ENCODE measurements at places on chromosomes 7 and 10.

DNA sequence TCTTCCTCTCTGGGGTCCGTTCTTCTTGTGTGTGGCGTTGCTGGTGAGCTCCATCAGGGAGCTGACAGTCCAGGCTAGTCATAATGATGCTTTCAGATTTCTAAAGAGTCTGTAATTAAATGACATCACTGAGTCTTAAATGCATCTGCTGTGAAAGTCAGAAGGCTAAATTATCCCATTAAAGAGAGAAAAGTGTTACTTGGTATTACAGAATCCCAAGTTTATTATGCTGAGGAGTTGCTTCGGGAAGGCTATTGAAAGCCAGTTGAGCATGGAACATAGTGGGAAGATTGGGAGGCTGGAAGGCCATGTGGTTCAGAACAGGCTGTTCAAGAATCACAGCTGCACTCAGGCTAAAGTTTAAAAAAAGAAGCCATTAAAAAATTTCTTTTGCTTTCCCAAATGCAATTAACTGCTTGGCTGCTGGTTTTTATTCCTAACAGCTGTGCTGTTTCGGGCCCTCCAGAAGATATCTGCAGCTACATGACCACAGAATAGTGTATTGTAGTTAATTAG is 342.6 kb upstream of the LRGUK start:
- DNase-seq = no peak

DNA sequence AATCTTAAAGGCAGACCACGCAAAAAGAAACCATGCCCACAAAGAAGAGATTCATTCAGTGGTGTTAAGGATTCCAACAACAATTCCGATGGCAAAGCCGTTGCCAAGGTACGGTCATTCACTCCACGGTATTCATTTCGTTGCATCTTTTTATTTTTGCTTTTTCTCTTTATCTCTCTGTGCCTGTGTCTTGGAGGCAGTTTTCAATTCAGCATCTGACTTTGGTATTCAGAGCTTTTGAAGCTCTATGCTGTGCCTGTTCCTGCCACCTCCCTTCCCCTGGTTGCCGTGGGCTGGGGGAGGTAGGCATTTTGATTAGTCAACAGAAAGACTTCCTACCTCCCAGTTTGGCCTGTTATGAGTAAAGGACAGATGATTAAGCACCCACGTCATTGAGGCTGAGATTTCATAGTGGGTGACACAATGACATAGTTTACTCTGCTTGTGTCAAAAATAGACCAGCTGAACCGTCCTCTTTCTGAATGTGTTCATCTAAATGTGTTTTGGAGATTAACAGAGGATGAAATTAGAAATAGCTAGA is 149.5 kb downstream of the ARID5B start:
- DNase-seq = no peak

- DNase-seq = no peak
Observed at GRCh38 chr7:33243319-33243881, 114.0 kb downstream of the BBS9 start.

GRCh38 chr7:2611922-2612321 is 19.9 kb upstream of the TTYH3 start:
- DNase-seq = no peak

DNA sequence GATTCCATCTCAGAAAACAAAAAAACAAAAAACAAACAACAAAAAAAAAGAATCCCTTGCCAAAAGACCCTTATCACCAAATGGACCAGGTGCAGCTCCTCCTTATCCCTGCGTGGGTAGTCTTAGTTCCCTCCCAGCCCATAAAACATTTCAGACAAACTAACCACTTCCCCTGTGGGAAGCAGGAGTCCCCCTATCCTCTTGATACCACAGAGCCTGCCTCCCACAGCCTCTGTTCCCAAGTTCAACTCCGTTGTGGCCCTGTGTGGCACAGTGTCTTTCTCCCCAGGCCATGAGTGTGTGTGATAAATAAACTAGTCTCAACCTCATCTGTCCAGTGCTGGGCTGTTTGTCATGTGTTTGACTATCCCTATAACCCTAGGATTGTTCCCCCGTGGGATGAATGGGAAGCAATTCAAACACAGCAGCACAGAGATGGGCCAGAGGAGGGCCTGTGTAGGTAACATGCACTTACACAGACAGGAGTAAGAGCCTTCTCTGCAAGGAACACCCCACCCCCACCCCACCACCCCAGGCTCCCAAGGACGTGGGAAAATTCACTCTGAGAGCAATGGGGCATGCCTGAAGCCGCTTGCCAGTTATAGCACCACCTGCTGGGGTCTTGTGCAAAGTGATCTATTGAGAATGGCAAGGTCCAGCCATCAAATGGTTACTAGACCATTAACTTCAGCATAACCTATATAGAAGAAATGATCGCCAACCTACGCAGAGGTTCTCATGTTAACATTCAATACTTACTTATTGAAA is 147.1 kb upstream of the GHITM start:
- DNase-seq = no peak

- no peak for DNase-seq
Observed at GRCh38 chr7:70317356-70317755, 719.1 kb downstream of the AUTS2 start.

DNA sequence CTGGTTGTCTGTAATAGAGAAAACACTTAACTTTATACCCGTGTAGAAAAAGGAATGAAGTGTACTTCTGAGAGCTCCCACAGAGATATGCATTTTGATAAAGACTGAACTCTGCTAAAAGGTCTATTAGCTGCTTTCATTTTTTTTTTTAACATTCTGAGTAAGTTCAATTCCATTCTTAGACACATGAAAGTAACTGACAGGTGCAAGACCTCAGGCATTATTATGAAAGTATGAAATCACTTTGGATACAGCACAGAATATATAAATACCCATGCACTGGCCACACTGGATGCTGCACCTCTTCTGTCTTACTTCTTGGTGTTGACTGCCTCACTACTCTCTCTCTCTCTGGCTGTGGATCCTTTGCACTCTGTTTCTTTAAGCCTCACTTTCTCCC is 46.2 kb downstream of the VWDE start:
- no peak for DNase-seq

DNA sequence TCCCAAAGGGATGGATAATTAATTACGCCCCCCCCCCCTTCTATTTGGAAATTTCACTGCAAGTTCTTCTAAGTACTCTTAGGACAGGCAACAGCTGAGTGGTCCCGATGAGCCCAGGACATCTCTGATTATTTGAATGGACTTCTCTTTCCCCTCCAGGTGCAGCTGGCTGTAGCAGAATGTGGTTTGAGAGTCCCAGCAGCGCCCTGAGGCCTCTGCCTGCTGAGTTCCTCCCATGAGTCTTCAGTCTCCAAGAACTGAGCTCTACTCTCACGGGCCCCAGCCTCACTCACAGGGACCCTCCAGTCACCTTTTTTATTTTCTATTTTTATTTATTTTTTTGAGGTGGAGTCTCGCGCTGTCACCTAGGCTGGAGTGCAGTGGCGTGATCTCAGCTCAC is 63.6 kb upstream of the SFMBT2 start:
- DNase-seq = no peak

DNA sequence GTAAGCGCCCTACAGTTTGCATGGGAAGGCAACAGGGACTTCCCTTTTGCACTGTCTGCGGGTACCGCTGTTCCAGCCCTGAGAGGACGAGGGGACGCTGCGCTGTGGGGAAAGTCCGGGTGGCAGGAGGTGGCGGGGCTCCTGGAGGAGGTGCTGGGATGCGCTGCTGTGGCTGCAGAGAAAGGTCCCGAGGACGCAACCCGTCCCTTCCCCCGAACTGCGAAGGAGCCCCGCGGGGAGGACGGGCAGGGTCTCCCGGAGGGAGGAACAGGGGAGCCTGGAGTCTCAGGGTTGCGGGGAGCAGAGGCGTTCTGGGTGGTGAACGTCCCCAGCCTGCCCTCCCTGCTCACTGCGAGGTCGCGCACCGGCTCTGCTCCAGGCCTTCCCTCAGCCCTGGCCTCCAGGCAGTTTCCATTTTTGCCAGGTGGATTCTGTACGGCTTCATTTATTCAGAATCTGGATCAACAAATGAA is 91.6 kb downstream of the CXCL12 start:
- DNase-seq = no peak

DNA sequence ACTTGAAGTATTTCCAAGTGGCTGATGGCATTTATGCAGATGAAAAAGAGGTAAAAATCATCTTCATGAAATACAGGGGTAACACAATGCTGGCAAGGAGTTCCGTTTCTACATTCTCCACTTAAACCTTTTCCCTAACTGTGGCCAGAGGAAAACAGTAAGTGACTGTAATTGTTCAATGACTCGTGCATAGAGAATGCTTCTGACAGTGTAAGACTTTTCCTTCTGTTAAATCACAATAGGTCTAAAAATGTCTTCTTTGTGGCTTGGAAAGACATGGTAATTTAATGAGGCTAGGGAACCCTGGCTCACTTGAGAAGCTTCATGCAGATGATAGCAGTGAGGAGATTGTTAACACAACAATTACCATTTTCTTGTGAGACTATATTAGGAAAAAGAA is 50.3 kb upstream of the RSU1 start:
- DNase-seq = no peak

DNA sequence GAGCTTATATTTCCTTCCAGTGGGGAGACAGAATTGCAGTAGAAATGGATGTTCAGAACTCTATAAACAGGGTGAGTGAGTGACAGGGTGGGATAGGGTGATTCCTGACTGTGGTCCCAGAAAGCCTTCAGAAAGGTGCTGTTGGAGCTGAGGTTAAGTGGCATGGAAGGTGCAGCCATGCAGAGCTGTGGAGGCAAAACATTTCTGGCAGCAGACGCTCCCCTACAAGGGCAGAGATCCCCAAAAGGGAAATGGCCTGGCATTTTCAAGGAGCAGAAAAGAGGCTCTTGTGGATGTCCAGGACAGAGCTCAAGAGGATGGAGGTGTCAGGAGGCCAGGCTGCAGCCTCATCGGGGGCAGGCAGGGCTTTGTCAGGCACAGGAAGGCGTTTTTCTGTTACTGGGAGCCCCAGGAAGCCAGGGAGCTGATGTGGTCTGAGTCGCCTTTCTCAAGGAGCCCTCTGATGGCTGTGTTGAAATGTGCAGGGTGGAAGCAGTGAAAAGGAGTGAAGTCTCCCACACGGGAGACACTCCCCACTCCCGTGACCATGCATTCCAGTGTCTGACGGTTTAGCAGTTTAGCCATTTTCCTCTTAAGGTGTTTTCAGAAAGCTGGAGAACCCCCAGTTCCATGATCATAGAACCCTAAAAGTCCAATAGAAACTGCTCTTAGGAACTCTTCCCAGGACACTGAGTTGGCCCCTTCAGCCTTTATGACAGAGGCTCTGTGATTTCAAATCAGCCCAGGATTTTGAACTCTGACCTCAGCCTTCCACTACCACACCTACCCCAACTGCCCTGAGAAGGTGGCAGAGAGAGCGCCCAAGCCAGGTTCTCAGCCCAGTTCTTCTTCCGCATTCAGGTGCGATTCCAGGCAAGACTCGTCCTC is 96.2 kb downstream of the C10orf105 start:
- DNase-seq = no peak
